ENCODE measurements at places on chromosomes 6 and 20. TPM values are rescaled to one million over a fixed set of nuclear protein-coding genes. Genes with fewer than 3 reads are reported as not detected.

FERMT1 gene
- total RNA-seq: 5.6 TPM

SNAP25 gene
- total RNA-seq: 1.9 TPM

CGAS gene
- 2.2 TPM for total RNA-seq

LY6G6F gene
- not detected for total RNA-seq

ZNF165 gene
- 1.1 TPM for total RNA-seq

FNDC11 gene
- 1.1 TPM for total RNA-seq

SEL1L2 gene
- total RNA-seq: not detected

IMPG1 gene
- total RNA-seq: not detected

TMEM63B gene
- total RNA-seq: 35.7 TPM

SLC35F1 gene
- total RNA-seq: 0.33 TPM

CAP2 gene
- 12.3 TPM for total RNA-seq

MAS1 gene
- not detected for total RNA-seq

PRL gene
- total RNA-seq: not detected

TASP1 gene
- total RNA-seq: 3.2 TPM

VPS52 gene
- 34.9 TPM for total RNA-seq

SLC22A3 gene
- total RNA-seq: 18.1 TPM

CYP24A1 gene
- not detected for total RNA-seq

UBR2 gene
- total RNA-seq: 8.0 TPM

UBD gene
- not detected for total RNA-seq

RAD21L1 gene
- not detected for total RNA-seq

PHACTR1 gene
- 4.1 TPM for total RNA-seq

SASH1 gene
- total RNA-seq: 5.5 TPM

KCNS1 gene
- total RNA-seq: 6.2 TPM

KCNK15 gene
- 1.8 TPM for total RNA-seq

SYCP2L gene
- 0.38 TPM for total RNA-seq

IPCEF1 gene
- total RNA-seq: 0.51 TPM

Data from mesangial cell (primary cell).